ENCODE measurements at places on chromosomes 6 and 20. TPM values are rescaled to one million over a fixed set of nuclear protein-coding genes. Genes with fewer than 3 reads are reported as not detected.

The ANKRD66 gene
- not detected for total RNA-seq

The AKAP7 gene
- total RNA-seq = 5.5 TPM

The CTAGE9 gene
- not detected for total RNA-seq

The SNRPB gene
- 377 TPM for total RNA-seq
